Chondrocyte (in vitro differentiated cells): ENCODE measurements at places on chromosomes 1 and 21. TPM values are rescaled to one million over a fixed set of nuclear protein-coding genes. Genes with fewer than 3 reads are reported as not detected.

DNA sequence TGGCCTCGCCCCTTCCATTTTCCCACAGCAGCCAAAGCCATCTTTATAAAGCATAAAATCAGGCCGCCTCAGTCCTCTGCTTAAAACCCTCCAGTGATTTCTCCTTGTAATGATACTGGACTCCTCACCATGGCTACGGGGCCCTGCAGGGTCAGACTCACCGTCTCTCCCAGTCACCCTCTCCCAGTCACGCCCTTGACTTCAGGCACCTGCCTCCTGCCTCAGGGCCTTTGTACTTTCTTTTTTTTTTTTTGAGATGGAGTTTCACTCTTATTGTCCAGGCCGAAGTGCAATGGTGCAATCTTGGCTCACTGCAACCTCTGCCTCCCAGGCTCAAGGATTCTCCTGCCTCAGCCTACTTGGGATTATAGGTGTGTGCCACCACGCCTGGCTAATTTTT lies 47.8 kb downstream of the PIK3CD start:
- no peak for DNase-seq

DNA sequence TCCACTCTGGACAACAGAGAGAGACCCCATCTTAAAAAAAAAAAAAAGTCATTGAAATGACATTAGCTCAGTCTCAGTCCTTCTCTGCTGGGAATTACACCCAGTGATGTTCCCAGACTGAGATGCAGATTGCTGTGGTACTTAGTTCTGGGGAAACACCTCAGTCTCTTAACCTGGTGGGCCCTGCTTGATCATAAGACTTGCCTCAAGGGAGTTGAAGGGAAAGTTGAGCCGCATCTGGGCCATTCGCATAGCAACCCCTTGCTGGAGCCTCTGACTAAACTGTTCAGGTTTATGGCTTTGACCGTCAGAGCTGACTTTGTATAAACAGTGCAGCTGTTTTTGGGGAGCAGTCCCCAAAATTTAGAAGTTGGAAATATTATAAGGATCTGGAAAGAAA lies 13.4 kb downstream of the FCRL4 start:
- no peak for DNase-seq

- DNase-seq, result no peak
Measured at GRCh38 chr1:47682198-47682597, 244.4 kb downstream of the FOXD2 start.

GRCh38 chr1:84410328-84411095 lies 12.2 kb downstream of the DNASE2B start:
- no peak for DNase-seq

DNA sequence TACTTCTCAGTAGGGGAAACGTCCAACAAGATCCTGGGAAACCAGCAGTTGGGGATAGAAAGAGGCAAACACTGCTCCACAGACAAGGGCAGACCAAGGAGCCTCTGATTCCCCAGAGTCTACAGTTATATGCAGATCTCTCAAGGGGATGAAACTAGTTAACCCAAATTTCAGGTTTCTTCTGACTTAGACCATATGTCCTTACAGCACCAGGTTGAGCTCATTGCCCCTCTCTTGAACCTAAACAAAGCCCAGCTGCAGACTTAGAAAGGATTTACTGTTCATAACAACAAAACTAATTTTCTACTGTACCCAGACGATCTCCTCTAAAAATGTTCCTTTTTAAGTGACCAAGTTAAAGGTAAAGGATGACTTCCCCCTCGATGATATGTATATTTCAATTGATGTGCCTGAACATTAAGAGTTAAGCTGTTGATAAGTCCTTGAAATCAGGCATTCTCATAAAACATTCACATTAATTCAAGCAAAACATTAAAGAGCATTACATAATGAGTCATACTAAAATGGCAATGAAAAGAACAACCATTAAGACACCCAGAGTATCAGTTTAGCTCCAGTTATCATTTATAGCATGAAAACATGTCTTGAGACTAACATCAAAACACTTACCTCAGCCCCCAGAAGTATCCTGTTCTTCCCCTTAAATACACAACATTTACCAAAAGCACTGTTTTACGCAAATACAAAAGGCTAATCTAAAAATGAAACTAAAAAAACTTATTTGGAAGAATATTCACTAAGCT lies 24.1 kb downstream of the SMYD3 start:
- no peak for DNase-seq

DNA sequence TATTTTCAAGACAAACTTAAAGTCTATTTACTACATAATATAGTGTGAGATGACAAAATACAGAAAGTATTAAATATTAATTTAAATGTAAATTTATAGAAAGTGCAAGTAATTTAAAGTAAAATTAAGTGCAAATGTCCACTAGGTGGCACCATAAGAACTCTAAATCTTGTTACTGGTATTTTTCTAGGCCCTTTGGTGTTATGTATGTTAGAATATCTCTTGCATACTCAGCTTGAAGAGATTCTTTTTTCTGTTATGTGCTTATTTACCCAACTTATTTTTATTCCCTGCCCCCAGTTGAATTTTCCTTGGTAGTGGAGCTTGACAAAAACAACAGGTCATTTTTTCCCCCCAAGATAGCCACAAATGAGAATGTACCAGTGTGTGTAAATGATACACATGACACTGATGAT lies 71.5 kb downstream of the RPS6KC1 start:
- no peak for DNase-seq

- no peak for DNase-seq
Measured at GRCh38 chr1:29758781-29759499, 522.6 kb downstream of the PTPRU start.

- DNase-seq, result no peak
Measured at GRCh38 chr1:10575616-10576015, 100.9 kb downstream of the PEX14 start.

DNA sequence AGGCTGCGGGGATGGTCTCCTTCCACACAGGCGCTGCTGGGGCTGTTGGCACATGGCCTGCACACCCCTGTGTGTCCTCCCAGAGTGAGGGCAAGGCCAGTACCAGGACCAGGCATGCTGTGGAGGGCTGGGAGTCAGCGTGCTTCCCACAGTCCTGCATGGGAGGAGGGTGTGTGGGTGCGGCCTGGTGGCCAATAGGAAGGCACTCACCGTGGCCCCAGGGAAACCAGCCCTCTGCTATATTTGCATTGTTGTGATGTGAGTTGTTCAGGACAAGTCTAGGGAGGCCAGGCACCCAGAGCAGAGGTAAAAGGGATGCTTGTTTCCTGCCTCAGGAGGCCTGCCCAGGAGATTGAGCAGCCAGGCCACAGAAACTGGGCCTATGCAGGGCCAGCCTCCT lies 59.5 kb downstream of the S100B start:
- DNase-seq, result no peak

GRCh38 chr1:87951852-87952251 lies 623.2 kb downstream of the LMO4 start:
- DNase-seq, result no peak

- no peak for DNase-seq
Measured at GRCh38 chr1:109578947-109579443, 30.6 kb downstream of the GNAI3 start.

GRCh38 chr1:26110731-26111529 lies 694 bp upstream of the PDIK1L start:
- DNase-seq, result no peak

DNA sequence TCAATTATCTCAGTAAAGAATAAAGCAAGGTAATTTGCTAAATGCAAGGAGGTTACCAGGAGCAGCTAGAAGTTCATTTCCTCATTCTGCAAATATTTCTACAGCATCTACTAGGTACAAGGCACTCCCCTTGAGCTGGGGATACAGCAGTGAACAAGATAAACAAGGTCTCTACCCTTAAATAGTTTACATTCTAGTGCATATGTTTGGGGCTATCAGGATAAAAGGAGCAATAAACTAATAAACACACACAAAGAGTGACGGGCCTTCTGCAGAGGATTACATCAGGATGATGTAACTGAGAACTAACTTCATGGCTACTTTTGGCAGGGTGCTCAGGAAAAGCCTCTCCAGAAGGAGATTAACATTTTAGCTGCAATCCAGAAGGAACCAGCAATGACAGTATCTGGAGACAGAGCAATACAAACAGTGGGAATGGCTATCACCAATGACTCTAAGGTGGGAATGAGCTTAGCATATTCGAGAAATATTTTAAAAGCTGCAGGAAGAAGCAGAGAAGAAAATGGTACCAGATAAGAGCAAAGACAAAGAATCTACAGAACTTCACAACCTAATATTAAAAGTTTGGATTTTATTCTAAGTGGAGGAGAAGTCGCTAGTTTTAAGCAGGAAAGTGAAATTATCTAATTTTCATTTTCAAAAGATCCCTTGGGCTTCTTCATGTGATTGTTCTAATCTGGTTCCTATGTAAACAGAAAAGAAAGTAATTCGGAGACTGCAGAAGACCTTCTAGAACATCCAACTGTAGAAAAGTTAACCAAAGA lies 25.8 kb downstream of the TP53BP2 start:
- no peak for DNase-seq

DNA sequence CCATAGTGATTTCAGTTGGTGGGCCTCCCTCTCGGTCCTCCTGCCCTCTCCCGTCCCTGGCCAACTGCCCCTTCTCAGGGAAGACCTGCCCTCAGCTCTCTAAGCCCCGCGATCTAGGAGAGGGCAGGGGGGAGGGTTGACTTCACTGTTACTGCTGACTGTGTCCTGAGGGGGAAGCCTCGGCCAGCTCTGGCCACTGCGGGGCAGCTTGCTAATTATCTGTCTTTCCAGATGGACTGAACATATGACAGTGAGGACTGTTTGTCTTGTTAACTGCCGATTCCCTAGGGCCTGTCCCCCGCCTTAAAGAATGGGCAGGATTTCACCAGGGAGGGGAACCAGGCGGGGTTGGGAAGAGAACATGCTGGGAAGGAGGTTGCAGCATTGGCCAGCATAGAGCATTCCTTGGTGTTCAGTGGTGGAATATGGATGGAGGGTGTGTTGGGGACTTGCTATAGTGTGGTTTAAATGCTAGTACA lies 22.9 kb downstream of the NIPAL3 start:
- DNase-seq, result no peak

The BATF3 gene
- 0.36 to 3.7 TPM (median 1.7 TPM) in 3 replicates for total RNA-seq

The DMBX1 gene
- not detected in 3 replicates for total RNA-seq

The RGS21 gene
- not detected in 3 replicates for total RNA-seq

The OR2T2 gene
- total RNA-seq, result not detected in 3 replicates

The KCNE1 gene
- 0.32 to 0.70 TPM (median 0.38 TPM) in 3 replicates for total RNA-seq

The KLF17 gene
- total RNA-seq, result 0.18 TPM in 1 of 3 replicates, not detected in the others

The UBXN10 gene
- total RNA-seq, result not detected in 3 replicates

The TPM3 gene
- total RNA-seq, result 248 to 259 TPM (median 256 TPM) in 3 replicates

The NAXE gene
- total RNA-seq, result 54.8 to 59.6 TPM (median 56.2 TPM) in 3 replicates
